ENCODE measurements at places on chromosomes 5 and 9.
A peak's percentile ranks its signal among the peaks of the same experiment; 100 is the strongest.

- DNase-seq, result no peak
Observed at GRCh38 chr5:149325166-149325735, 20.0 kb upstream of the GRPEL2 start.

DNA sequence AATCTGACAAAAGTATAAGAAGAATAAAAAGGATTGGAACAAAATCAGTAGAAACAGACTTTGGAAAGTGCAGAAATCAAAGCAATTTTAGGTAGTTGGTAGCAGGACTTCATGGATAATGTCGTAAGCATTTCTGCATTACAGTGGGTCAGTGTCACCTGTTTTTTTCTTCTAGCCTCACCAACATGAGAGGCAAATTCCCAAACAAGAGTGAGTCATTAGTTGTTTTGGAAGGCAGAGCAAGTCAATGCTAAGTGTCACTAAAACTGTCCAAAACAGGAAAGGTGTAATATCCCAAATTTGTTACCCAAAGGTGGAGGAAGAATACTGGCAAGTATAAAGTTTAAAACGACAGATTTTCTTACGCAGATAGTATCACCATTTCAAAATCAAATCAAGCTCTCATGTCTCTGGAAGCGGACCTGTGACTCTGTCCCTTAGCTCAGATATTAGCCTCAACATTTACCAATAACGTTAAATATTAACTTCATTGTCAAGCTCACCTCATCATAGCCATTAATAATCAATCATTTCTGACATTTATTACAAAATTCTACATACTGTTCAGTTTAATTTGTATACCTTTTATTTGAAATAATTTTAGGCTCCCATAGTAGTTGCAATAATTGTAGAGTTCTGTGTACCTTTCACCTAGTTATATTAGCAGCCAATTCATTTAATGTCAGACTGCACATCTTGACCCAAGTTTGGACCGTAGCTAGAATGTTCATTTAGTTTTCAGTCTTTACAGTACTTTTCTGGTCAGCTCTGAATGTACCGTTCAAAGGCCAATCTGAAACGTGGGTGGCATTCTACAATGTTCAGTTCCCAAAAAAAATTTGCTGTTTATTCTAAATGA lies 901.2 kb upstream of the COX7C start:
- DNase-seq, result no peak

GRCh38 chr5:16932401-16932800 lies 3.7 kb downstream of the MYO10 start:
- no peak for DNase-seq

- DNase-seq, result no peak
Observed at GRCh38 chr9:114697951-114698351, 16.0 kb upstream of the TEX48 start.

- no peak for DNase-seq
Observed at GRCh38 chr5:143606043-143606752, 202.7 kb upstream of the NR3C1 start.

- DNase-seq, result no peak
Observed at GRCh38 chr5:52469420-52469819, 318.3 kb upstream of the ITGA1 start.

- no peak for DNase-seq
Observed at GRCh38 chr5:31464081-31464480, 67.8 kb downstream of the DROSHA start.

- no peak for DNase-seq
Observed at GRCh38 chr9:86460216-86461002, 106.2 kb upstream of the TUT7 start.

- DNase-seq, result peak; percentile 6
Observed at GRCh38 chr5:83628360-83628759, 92.3 kb downstream of the HAPLN1 start.

DNA sequence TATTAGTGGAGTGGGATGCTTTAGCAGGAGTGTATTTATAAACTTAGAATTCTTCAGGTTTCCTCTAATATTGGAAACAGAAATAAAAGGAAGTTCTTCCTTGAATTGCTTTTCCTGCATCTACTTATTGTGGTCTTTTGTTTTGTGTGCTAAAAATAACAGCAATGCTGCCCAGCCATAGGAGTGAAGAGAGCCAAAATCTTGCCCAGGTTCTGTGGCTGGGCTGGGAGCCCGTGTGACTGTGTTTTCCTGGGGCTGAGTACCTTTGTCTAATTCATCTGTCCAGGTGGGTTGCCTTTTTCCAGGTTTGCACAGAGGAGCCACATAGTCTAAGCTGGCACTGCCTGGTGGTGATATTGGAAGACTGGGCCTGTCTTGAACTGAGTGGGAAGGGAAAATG lies 179.7 kb upstream of the ADAMTSL1 start:
- DNase-seq, result no peak

- DNase-seq, result peak; percentile 79
Observed at GRCh38 chr9:92278110-92278509, 15.4 kb downstream of the IARS1 start.

DNA sequence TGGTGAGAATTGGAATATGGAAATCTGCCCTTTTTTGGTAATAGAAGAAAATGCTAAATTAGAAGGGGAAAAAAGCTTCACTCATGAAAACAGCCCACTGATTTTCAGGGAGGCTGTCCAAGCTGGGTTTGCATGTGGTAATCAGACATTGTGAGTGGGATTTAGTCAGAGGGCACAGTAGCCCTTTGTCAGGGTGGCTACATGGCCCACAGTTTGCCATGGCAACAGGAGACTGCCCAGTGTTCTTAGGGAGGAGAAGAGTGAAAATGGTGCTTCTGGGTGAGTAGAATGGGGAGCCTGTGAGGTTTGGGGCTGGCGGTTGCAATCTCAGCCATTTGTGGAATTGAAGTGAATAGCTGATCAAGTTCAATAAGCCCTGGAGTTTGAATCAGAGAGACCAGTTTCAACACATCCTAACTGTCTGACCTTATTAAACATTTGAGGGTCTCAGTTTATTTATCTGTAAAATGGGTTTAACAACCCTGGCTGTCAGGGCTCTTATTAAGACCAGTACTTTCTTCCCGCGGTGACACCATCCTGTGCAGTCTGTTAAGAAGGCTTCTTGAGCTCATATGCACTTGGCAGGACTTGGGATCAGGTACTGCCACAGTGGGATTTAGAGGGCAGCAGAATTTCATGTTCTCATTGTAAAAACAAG lies 107.6 kb upstream of the TNC start:
- DNase-seq, result no peak

GRCh38 chr5:143309661-143310431 lies 93.6 kb downstream of the NR3C1 start:
- no peak for DNase-seq

GRCh38 chr9:13369431-13369830 lies 89.9 kb upstream of the MPDZ start:
- no peak for DNase-seq

DNA sequence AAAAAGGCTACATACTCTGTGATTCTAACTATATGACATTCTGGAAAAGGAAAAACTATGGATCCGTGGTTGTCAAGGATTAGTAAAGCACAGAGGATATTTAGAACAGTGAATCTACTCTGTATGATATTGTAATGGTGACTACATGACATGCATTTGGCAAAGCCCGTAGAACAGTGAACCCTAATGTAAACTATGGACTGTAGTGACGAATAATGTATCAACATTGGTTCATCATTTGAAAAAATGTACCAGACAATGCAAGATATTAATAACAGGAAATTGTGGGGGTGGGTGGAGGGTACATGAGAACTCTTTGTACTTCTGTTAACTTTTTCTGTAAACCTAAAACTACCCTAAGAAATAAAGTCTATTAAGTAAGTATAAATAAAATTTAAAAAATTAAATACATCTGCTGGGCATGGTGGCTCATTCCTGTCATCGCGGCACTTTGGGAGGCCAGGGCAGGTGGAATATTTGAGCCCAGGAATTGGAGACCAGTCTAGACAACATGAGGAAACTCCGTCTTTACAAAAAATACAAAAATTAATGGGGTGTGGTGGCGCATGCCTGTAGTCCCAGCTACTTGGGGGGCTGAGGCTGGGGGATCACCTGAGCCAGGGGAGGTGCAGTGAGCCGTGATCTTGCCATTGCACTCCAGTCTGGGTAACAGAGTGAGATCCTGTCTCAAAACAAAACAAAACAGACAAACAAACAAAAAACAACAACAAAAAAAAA lies 101.7 kb upstream of the TBC1D2 start:
- DNase-seq, result peak; percentile 32

DNA sequence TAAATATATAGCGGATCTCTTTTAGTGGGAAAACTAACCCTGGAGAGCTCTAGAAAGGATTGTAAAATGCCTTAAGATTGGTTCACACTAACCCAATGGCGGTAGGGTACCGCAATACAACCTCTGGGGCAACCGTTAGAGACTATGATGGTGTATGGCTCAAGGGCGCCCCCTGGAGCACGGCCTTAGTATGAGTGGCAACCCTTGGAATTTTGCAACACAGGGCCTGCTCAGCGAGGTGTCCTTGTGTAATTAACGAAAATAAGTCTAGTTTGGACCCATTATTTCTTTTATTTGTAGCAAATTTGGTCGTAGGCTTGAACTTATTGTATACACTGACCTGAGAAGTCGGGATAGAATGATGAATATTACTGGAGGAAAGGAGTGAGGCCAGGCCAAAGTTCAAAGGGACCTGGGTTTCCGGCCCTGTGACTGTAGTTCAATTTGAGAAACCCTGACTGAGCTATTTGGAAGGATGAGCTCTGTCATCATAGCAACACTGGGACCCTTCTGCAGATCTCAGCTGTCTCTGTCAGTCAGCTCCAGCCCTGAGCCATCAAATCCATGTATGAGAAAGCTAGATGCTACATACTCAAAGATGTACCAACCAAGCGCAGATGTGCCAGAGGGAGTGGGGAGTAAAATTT lies 54.8 kb downstream of the CAMK4 start:
- DNase-seq, result peak; percentile 43

- no peak for DNase-seq
Observed at GRCh38 chr5:132480042-132480441, 10.5 kb downstream of the IRF1 start.

DNA sequence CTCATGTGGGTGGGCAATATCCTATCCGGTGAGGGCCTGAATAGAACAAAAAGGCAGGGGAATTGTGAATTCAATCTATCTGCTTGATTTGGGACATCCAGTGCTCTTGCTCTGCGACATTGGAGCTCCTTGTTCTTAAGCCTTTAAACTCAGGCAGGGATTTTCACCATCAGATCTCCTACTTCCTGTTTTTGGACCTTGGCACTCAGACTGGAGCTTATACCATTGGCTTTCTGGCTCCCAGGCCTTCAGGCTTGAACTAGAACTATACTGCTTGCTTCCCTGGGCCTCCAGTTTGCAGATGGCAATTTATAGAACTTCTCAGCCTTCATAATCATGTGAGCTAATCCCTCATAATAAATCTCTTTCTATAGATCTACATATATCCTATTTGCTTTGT lies 134.3 kb upstream of the CLINT1 start:
- no peak for DNase-seq

DNA sequence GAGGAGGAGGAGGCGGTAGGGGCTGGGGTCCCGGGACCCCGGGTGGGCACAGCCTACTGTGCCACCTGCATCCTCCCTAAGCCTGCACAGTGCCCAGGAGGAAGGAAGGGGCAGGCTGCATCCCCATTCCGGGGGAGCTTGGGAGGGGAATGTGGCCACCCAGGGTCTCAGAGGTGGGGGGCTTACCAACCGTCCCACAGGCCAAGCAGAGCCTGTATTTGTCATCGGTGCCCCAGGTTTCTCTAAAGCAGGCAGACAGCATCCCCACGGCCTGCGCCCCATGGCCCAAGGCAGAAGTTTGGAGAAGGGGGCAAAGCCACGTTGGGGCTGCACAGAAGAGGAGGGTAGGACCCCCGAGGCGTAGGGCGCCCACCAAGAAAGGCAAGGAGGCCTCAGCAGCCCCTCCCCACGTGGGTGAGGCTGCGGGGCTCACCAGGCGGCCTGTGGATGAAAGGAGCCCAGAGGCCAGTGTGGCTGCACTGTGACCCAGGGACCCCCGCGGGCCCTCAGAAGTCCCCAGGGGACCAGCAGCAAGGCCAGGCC lies 507 bp upstream of the GPSM1 start:
- DNase-seq, result peak; percentile 63

- DNase-seq, result no peak
Observed at GRCh38 chr9:3398232-3398648, 127.6 kb downstream of the RFX3 start.

DNA sequence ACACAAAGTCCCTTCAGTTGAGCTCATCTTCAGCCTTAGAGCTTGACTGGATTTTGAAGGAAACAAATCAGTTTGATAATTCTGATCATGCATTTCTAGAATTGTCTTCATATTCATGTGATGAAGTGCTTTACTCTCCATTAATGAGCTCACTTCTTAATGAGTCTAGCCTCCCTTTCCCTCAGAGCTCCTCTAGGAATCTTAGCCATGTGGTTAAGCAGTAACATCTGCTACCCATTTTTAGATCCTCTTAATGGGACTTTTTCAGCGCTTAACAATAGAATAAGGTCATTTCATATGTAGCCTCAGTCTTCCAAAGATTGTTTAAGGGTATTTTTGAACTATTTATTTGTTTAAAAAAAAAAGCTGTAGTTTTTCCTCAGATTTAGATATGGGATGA lies 36.9 kb upstream of the LURAP1L start:
- DNase-seq, result peak; percentile 27

GRCh38 chr5:53277491-53277890 lies 167.9 kb upstream of the MOCS2 start:
- no peak for DNase-seq

DNA sequence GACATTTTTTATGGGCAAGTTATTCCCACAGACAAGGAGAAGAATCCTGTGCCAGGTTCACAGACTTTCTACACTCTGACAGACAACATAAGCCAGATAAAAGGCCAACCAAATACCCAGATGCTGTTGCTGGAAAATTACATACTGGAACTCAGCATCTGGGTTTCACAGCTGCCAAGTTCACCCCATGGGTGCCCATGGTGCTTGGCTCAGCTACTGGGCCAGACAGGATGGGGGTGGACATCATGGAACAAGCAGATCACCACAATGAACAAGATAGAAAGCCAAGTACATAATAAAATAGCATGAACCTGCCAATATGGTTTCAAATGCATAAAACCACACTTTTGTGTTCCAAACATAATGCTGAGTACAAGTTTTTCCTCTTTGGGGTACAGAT lies 999.8 kb downstream of the NR2F1-AS1 start:
- DNase-seq, result no peak

- DNase-seq, result no peak
Observed at GRCh38 chr9:90022474-90022873, 417.7 kb downstream of the GADD45G start.

GRCh38 chr5:30574761-30575160 lies 618.7 kb upstream of the CDH6 start:
- no peak for DNase-seq

- no peak for DNase-seq
Observed at GRCh38 chr5:32058101-32058500, 116.0 kb downstream of the GOLPH3 start.

- DNase-seq, result no peak
Observed at GRCh38 chr5:140664030-140664358, 710 bp upstream of the WDR55 start.

DNA sequence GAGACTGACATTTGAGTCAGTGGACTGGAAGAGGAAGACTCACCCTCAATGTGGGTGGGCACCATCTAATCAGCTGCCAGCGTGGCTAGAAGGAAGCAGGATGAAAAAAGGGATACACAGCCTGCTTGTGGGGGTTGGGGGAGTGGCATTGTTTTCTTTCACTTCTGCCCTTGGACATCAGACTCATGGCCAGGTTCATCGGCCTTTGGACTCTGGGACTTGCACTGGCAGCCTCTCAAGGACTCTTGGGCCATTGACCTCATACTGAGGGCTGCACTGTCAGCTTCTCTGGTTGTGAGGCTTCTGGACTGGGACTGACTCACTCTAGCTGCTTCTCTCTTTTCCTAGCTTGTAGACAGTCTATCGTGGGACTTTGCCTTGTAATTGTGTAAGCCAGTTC lies 374.9 kb downstream of the TLE1 start:
- DNase-seq, result no peak

Measured in foreskin fibroblast (primary cell).